ENCODE measurements at places on chromosomes 1 and 21. TPM values are rescaled to one million over a fixed set of nuclear protein-coding genes. Genes with fewer than 3 reads are reported as not detected.

- no peak for DNase-seq
These were observed 120.9 kb downstream of the C1orf21 start for GRCh38 chr1:184507604-184508280.

DNA sequence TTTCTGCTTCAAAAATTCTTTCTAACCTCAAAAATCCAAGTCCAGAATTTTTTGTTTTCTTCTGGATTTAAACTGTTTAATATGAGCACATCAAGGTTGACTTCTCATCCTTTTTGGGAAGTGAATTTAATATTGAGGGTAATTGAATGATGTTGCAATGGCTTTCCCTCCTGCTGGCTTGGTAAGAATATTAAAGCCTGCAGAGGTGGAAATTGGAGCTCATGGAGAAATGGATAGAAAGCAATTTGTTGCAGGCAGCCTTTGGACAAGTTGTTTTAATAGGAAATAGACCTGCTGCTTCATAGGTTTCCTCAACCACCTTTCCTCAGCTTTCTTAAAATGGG, 124.7 kb downstream of the SYT2 start:
- no peak for DNase-seq

- no peak for DNase-seq
These were observed 989 bp downstream of the ACTA1 start for GRCh38 chr1:229432905-229433304.

The EVA1C gene
- 115 TPM for total RNA-seq

DNA sequence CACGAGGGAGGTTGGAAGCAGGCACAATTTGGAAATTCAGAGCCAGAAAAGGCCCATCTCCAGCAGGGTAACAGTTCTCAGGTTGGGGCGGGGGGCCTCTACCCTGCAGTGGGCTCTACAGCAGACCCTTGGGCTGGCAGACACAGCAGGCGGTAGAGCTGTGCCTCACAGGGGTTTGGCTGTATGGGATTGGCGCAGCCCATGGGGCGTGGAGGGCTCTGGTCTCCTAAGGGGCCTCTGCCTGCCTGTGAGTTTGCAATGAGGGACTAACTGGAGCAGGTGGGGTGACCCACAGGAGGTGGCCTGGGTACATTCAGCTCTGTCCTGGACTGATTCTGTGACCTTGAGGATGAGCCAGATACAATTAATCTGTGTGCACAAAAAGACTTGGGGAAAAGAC, 124.1 kb downstream of the CAMTA1 start:
- no peak for DNase-seq

- DNase-seq = no peak
These were observed 28.8 kb upstream of the ZBTB21 start for GRCh38 chr21:42038826-42039425.

The CASZ1 gene
- total RNA-seq = 27.9 TPM

The CFHR4 gene
- total RNA-seq = not detected

The FCRL6 gene
- total RNA-seq = not detected

GRCh38 chr1:174413632-174414031, 34.1 kb upstream of the GPR52 start:
- DNase-seq = no peak

DNA sequence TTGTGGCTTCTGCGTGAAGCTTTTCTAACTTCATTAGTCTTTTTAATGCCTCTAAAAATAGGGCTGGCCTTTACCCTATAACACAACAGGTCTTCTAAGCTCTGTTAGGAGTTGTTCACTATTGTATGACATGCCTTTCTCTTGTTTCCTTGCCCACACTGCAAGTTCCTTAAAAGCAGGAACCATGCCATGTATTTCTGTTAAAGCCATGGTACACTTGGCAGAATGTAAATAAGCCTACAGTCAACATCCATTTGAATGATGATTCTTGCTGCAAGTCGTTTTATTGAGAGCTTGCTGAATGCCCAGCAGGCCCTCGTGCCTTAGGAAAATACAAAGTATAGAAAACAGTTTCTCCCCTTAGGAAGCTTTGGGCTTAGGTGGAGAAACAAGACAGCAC, 214.6 kb downstream of the DUSP10 start:
- no peak for DNase-seq

- DNase-seq = no peak
These were observed 3.4 kb upstream of the TMEM35B start for GRCh38 chr1:34988581-34988980.

DNA sequence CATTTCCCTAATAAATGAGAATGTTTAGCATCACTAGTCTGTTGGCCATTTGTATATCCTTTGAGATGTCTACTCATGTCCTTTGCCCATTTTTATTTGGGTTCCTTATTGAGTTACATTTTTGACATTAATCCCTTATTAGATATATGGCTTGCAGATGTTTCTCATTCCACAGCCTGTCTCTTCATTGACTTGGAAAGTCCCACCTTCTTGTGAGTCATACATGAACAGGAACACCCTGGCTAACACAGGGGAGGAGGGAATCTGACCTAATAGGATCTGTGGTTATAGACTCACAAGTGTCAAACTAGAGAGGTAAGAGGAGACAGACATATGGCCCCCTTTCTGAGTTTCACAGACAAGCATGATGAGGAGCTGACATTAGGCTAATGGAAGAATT, 11.5 kb downstream of the ZP4 start:
- no peak for DNase-seq

The MTMR11 gene
- total RNA-seq = 53.7 TPM

The GBP3 gene
- 51.9 TPM for total RNA-seq

GRCh38 chr1:214455479-214455878, 95.9 kb downstream of the PTPN14 start:
- DNase-seq = no peak

The HES5 gene
- total RNA-seq = 2.7 TPM

The RCSD1 gene
- 11.9 TPM for total RNA-seq

The CBS gene
- total RNA-seq = 45.7 TPM

- DNase-seq = no peak
These were observed 170.0 kb upstream of the NR5A2 start for GRCh38 chr1:199857516-199857915.

GRCh38 chr1:91683598-91683951, 182.9 kb downstream of the CDC7 start:
- no peak for DNase-seq

DNA sequence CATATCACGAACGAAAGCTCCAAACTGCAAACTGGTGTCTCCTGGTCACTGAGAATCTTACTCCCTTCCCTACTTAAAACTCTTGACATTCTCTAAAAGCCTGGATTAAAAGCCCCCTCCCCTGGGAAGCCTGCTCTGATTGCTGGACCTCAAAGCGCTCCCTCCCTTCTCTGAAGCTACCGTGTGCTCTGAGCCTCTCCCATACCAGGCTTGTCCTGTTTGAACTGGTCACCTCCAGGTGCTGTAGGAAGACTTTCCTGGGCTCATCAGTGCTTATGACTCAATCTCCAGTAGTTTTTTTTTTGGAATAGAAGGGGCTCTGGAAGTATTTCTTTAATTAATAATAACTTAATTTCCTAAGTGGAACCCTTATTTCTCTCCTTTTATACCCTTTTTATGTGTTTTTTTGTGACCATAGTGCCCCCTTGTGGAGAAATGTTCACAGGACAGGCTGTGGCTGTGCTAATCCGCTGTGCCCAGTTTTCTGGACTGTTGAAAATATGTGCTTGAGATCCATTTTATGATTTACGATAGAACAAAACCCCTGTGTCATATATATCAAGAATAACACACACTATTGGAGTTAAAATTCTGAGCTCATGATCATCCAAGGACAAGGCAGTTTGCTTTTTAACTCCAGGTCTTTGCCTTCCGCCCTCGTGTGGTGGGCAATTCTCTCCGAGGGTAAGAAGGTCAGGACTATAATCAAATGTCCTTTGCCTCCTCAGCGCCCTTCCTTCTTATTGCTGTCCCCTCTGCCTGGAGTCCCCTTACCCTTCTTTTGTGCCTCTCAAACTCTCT, 16.9 kb downstream of the MTARC1 start:
- no peak for DNase-seq

GRCh38 chr1:26858891-26859640, 3.9 kb upstream of the SFN start:
- DNase-seq = no peak

The CD53 gene
- total RNA-seq = 60.9 TPM

The IL19 gene
- not detected for total RNA-seq

DNA sequence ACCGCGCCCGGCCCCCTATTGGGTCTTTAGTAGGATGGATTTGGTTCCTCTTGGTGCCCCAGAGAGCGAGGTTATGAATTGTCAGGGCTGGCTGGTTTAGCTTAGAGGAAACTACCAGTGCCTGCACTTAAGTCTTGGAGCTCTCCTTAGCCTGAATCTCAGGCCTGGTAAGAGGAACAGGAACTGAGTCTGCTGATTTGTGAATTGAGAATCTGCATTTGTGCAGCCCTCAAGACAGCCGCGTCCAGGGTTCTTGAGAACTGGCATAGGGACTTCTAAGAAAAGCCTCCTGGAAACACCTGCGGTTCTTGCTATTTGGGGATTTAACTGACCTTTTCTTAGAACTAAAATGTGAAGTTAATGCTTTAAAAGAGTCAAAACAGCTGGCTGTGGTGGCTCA, 1.7 kb downstream of the NECAP2 start:
- no peak for DNase-seq

- no peak for DNase-seq
These were observed 164.9 kb upstream of the PKN2 start for GRCh38 chr1:88519156-88519555.

DNA sequence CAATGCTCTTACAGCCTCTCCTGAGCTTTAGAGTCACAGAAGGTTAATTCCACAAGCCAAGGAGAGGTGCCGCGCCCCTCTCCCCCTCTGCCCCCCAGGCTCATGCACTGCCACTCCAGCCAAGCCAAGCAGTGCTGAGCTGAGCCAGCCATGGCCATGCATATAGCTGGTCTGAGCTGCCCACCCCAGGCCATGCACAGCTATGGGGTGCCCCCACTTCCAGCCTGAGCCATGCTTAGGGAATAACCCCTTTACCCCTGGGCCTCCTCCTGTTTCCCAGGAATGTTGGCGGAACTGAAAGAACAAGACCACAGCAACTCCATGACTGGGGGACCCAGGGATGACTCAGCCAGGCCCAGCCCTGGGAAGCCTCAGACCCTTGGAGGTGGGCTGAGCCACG, 34.0 kb upstream of the MAGOH start:
- no peak for DNase-seq

DNA sequence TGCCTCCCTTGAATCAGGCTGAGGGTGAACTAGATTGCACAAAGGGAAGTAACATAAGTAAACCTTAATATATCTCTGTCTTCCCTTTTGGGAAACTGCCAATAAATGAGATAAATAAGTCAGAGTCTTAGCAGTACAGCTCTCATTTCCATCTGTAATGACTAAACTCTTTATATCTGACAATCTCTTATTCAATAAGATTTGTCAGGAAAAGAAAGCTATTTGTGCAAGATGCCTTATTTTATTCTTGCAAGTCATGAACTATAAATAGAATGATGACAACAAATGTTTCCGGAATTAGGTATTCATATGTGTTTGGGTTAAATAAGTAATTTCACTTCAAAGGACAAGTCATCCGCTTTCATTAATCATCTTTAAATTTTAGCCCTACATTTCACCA, 229.2 kb downstream of the PTGER3 start:
- no peak for DNase-seq

GRCh38 chr1:36612881-36613280, 130.2 kb upstream of the CSF3R start:
- DNase-seq = no peak

DNA sequence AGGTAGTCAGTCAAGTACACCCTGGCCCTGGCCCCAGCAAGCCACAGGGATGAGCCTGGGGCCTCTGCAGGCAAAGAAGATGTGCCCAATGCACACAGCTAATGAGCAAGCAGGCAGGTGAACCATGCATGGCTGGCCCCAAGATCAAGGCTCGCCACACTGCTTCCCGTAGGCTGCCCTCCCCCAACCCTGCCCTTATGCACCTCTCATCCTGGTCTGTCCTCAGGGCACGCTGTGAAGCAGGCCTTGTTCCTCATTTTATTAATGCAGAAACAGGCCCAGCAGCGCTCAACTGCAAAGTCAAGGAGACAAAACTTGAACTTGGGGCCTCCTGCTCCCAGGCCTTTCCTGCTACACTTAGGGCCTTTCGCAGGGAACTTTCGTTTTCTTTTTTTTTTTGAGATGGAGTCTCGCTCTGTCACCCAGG, 35.6 kb upstream of the ID3 start:
- no peak for DNase-seq
